ENCODE measurements at places on chromosomes 16 and 17.

DNA sequence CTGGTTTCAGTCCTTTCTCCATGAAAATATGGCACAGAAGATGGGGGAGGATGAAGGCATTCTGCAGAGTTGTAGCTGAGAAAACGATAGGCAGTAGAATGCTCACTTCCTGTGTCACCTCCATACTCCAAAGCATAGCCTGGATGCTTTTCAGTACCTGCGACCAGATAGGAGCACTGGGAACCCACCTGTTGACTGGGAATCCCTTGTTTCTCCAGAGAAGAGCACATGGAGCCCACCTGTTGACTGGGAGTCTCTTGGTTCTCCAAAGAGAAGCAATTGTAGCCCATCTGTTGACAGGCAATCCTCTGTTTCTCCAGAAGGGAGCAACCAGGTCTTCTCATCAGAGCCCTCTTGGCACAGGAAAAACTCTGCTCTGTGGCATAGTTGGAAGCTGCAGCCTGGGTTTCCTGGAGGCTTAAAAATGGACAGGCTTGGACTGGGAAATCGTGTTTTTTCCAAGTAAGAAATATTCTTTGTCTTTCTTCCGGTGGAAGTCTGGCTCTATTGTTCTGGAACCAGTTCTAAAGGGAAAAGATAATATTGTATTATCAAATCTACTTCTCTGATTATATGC, 13.2 kb downstream of the TERF2IP start:
- DNase-seq = no peak

DNA sequence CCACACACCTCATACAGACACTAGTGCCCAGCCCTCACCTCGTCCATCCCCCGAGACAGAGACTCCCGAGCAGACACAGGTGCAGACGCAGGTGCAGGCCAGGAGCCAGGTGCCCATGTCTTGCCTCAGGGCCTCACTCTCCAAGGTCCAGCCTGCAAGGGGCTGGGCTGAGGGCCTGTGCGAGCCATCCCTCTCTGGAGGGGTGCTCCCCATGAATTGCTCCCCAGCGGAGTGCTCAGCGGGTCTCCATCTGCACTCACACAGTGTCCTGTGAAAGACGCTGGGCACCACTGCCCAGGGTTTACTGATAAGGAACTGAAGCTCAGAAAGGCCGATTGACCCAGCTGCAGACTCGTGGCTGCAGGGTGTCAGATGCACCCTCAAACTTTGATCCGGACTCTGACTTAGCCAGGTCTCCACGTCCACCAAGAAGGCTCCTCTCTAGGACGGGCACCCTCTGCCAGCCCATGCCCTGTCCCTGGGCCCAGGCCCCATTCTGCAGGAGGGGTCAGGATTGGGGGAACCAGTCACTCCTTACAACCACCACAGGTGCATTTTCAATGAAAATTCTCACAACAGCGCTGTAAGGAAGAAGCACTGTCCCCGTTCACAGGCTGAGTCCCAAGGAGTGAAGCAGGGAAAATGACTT, 16.9 kb downstream of the POLR3K start:
- no peak for DNase-seq

- no peak for DNase-seq
Measured at GRCh38 chr17:70187383-70187782, 18.1 kb downstream of the KCNJ2 start.

- DNase-seq = no peak
Measured at GRCh38 chr16:87311387-87311786, 5.8 kb downstream of the C16orf95 start.

GRCh38 chr17:77189148-77189547, 48.4 kb downstream of the SEC14L1 start:
- no peak for DNase-seq

DNA sequence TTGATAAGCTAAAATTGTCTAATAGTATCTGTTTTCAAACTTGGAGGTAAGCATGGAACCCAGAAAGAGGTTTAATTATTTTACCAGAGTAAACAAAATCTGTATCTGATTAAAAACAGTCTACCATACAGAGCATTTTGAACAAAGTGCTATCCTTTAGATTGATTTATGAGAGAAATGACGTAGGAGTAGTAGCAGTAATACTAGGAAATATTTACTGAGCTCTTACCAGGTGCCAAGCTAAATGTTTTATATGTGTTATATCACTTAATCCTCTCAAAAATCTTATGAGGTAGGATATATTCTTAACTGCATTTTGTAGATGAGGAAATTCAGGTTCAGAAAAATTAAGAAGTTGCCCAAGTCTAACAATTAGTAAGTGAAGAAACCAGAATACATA, 186.4 kb upstream of the NOG start:
- DNase-seq = no peak

- DNase-seq = no peak
Measured at GRCh38 chr16:84477661-84478060, 26.8 kb downstream of the MEAK7 start.

GRCh38 chr17:7238420-7239090, 702 bp downstream of the PHF23 start:
- no peak for DNase-seq

DNA sequence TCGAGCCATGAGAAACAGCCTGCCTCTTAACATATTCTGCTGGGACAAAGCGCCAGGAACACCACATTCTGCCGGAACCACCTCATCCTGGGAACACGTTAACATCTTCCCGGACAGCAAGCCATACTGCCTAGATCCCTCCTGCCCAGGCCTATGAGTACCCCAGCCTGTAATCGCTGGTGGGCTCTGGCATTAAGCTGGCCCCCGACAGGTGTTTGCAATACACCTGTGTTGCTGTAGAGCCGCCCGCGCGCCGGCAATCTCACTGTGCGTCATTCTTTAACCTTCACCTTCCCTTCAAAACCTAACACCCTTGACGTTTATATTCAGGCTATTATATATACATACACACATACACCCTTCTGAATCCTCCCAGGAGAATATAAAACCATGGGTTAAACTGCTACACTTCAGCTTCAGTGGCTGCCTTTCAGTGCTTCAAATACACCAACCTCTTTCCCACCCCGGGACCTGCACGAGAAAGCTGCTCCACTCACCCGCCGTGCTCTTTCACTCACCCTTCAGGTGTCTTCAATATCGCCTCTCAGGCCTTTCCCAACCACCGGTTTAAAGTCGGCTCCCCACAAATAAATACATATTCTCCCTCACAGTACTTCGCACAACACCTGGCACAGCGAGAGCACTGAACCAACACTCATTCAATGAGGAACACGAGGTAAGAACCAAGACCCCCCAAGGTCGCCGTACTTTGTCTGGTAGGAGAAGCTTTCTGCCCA, 1.0 kb upstream of the ENDOV start:
- no peak for DNase-seq

- DNase-seq = no peak
Measured at GRCh38 chr17:65749479-65749878, 188.0 kb upstream of the AXIN2 start.

- DNase-seq = no peak
Measured at GRCh38 chr16:55209626-55210025, 114.4 kb upstream of the IRX6 start.

GRCh38 chr16:64841482-64841881, 280.4 kb downstream of the CDH11 start:
- no peak for DNase-seq

DNA sequence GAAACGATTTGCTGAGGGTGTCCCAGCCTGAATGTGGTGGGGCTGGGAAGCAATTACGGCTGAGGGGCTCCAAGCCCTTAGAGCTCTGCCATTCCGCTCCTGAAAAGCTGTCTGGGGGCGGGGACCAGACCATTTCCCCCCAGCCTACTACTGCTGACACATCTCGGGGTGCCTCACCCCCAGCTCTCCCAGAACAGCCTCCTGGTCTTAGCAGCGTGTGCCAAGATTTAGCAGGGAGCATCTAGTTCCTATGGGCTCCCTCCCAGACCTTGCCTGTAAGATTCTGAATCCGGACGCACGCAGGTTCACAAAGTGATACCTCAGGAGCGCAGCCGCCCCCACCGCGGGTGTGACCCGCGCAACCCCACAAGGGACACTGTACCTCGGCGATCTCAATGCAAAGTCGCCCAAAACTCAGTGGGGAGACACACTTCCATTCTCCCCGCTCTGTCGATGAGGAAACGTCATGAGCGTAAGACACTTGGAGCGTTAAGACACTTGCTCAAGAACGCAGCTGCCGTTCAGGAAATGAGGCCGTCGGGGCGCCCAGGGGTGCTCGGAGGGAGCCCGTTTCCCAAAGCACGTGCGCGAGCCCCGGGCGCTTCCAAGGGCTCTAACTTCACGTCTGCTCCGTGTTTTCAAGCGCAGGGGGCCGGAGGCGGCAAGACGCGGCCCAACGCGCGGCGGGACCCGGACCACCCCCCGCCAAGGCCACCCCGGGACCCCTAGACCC, 629 bp downstream of the GEMIN4 start:
- DNase-seq = peak; percentile 44

DNA sequence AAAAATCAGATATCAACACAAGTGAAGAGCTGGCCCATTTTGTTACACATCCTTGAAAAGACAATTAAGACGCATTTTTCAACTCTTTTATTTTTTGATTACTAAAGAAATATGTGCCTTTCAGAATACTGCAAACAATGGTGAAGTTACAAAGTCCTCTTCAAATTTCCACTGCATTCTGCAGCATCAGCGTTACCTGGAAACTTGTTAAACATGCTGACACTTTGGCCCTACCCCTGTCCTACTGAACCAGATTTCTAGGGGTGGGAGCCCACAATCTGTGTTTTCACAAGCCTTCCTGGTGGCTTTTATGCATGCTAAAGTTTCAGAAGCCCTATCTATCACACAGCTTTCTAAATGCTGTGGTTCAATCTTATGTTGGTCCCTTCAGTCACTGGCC, 4.5 kb upstream of the CCL14 start:
- DNase-seq = no peak

GRCh38 chr17:62216847-62217246, 151.8 kb upstream of the MED13 start:
- DNase-seq = no peak

DNA sequence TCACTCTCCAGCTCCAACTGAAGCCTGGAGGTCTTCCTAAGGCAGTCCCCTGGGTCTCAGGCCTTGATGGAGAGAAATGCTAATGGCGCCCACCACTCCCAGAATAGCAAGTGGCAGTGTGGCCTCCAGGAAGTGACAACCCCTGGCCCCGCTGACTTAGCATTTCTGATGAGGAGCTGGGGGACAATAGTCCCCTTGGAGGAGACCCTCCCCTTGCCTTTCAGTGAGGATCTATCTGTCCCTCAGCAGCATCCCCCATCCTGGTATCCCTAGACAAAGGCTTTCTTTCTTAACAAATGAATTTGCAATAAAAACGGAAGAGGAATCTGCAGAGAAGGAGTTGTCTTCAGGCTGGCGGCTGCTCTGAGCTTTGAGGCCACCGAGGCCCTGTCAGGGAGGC, 68.8 kb downstream of the LITAF start:
- DNase-seq = no peak

DNA sequence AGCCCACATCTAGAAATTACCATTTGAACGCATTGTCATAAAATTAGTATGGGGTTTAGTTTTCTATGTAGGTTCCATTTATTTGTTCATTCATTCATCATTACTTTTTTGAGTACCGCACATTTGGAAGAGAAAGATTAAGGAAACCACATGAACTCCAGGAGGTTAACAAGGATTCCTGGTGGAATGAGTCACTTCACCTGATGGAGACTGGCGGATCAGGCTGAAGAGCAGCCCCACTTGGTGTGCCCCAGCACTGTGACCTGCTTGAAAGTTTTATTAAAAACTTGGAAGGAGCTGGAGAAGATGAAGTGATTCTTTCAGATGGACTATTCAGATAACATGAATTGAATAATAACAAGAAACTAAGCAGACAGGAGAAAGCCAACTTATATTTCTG, 293.6 kb upstream of the CDH11 start:
- no peak for DNase-seq

DNA sequence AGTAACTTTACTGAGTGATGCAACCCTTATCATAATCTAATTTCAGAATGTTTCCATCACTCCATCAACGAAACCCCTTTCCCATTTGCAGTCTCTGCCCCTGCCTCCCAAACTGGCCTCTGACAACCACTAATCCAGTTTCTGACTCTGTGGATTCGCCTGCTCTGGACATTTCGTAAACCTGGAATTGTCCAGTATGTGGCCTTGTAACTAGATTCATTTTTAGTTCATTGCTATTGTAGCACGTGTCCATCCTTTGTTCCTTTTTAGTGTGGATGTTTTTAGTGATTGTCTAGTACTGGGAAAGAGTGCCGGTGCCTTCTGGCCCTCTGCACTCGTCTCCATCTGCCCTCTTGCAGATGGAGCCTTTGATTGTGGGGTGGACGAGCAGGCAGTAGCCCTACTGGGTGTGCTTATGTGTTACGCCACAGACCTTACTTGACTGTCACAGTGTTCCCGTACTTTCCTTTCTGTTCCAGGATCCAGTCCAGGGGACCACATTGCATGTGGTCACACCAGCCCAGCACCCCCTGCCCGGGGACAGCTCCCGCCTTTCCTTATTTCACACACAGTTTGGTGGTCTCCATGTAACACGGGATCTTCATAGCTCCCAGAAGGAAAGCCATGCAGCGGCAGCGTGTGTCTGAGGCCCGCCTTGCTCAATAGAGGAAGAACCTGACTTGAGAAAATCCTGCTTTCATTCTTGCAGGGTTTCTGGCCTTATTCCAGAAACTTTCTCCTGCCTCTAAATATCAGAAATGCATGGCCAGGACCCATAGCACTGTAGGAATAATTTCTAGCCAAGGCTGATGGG, 8.8 kb downstream of the KIAA0513 start:
- no peak for DNase-seq

DNA sequence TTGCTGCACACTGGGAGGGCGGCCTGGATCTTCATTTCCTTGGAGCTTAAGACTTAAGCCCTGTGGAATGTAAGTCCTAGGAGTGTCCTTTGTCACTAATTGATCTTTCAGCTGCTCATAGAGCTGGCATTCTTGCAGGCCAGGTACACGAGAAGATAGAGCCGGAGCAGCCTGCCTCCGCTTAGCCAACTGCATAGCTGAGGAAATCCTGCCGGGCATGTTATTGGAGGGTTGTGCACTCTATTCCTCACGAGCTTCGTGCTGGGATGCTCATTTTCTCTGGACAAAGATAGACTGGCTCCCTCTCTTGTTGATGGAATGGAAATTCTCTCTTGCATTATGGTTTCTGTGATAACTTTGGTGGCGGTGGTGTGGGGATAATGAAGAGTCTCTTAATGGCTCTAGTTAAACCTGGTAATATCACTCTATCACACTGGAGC, 76.9 kb downstream of the RPA1 start:
- DNase-seq = no peak

DNA sequence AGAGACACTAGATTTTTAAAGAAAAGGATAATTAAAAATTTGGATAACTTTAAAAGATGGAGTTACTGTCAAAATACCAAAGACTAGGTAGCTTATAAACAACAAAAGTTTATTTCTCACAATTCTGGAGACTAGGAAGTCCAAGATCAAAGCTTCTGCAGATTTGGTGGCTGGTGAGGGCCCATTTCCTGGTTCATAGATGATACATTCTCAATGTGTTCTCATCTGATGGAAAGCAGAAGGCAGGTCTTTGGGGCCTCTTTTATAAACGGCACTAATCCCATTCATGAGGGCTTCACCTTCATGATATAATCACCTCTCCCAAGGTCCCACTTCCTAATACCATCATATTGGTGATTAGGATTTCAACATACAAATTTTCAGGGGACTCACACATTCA, 33.7 kb downstream of the NLK start:
- no peak for DNase-seq

- no peak for DNase-seq
Measured at GRCh38 chr17:43334738-43335402, 63.9 kb upstream of the ARL4D start.

- no peak for DNase-seq
Measured at GRCh38 chr17:38861399-38861843, 7.9 kb upstream of the RPL23 start.

All from colonic mucosa (tissue), 4 donors.